Temporal lobe (tissue), 4 donors: ENCODE measurements at places on chromosomes 2 and 18. TPM values are rescaled to one million over a fixed set of nuclear protein-coding genes. Genes with fewer than 3 reads are reported as not detected.

Gene BMP10
- not detected for total RNA-seq

Gene FHOD3
- total RNA-seq, result 41.6 TPM

Gene HSBP1L1
- total RNA-seq, result 1.5 TPM

Gene LYPD1
- total RNA-seq, result 24.1 TPM

Gene VPS54
- 24.1 TPM for total RNA-seq

Gene LOXHD1
- 0.25 TPM for total RNA-seq

Gene UBE2E3
- 252 TPM for total RNA-seq
